Epithelial cell of esophagus (primary cell): ENCODE measurements at places on chromosomes 2 and 18.
A peak's percentile ranks its signal among the peaks of the same experiment; 100 is the strongest.

- DNase-seq, result no peak
These were observed 173.7 kb downstream of the DOK6 start for GRCh38 chr18:69574401-69574800.

- DNase-seq, result peak; percentile 90
These were observed 950.6 kb upstream of the LRATD1 start for GRCh38 chr2:13681936-13682335.

GRCh38 chr2:201362396-201362795 lies 5.3 kb upstream of the FLACC1 start:
- DNase-seq, result peak; percentile 33

GRCh38 chr2:200985799-200986198 lies 22.3 kb upstream of the ORC2 start:
- DNase-seq, result no peak

DNA sequence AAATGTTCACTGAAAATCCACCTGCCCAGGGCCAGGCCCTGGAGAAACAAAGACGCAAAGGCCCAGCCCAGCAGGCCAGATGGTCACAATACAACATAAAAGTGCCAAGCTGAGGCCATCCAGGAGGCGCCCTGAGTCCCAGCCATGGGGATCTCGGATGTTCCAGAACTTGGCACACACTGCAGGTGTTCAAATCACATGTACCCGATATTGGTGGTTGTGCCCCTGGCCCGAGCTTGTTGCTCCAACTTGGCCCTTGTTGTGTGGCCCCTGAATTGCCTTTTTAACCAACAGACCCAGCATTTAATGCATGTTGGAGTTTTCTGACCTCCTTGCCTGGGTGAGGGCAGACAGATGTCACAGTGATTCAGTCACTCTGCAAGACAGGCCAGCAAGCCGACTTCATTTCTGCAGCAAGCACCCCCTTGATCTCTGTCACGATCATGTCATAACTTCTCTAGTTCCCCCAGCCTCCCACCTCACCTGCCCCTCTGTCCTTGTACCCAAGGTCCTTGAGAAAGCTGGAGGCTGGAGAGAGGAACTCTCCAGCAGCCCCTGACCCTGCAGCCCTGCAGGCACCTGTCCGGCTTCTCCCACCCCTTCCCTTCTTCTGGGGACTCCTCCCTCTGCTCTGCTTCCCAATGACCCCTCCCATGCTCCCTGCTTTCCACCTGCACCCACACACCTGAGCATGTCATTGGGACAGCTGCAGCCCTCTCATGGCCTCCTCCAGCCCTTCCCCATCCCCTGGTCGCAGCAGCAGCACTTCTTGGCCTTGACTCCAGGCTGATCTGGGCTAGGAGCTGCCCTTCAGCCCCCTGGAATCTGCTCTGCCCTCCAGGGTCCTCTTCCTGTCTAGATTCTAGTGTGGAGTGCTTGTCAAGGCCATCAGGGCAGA lies 9.1 kb downstream of the NGEF start:
- DNase-seq, result no peak

- DNase-seq, result no peak
These were observed 285.3 kb downstream of the RAD51AP2 start for GRCh38 chr2:17232776-17233556.

DNA sequence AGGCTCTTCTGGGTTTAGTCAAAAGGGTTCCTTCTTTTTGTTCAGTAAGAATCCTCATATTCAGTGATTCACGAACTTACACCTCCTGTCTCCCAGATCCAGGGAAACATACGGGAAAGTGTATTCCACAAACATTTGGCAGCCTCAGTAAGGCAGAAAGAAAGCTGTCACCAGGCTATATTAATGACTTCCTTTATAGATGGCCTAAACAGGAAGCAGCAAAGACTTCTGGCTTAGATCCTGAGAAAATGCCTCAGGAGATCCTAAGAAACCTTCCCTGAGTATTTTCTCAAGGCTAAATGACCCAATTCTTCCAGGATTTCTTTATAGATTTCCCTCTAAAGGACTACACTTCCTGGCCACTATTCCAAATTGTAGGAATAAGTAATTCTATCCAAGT lies 1995.5 kb upstream of the CELF4 start:
- no peak for DNase-seq

GRCh38 chr2:239944694-239945551 lies 80.2 kb downstream of the NDUFA10 start:
- DNase-seq, result no peak

DNA sequence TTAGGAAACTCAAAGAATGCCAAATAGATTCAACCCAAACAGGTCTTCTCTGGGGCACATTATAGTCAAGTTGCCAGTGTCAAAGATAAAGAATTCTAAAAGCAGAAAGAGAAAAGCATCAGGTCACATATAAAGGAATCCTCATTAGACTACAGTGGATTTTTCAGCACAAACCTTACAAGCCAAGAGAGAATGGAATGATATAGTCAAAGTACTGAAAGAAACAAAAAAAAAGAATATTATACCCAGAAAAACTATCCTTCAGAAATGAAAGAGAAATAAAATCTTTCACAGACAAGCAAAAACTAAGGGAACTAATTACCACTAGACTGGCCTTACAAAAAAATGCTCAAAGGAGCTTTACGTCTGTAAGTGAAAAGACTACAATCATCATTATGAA lies 65.5 kb downstream of the TBR1 start:
- DNase-seq, result no peak

DNA sequence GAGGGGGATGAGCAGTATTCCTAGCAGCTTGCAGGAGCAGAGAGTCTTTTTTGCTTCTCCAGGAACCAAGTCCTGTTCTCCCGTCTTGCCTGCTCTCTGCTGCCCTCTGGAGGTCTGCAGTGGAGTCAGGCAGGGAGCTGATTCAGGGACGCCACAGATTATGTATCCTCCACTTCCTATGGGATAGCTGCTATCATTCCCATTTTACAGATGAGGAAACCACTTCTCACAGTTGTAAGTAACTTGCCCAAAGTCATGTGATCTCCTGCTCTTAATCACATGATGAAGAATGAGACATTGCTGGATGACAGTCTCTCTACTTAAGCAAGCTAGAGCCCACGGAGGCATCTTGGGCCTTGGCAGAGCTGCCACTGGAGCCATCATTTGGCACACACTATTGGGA lies 8.3 kb downstream of the SLC4A5 start:
- peak; percentile 77 for DNase-seq

DNA sequence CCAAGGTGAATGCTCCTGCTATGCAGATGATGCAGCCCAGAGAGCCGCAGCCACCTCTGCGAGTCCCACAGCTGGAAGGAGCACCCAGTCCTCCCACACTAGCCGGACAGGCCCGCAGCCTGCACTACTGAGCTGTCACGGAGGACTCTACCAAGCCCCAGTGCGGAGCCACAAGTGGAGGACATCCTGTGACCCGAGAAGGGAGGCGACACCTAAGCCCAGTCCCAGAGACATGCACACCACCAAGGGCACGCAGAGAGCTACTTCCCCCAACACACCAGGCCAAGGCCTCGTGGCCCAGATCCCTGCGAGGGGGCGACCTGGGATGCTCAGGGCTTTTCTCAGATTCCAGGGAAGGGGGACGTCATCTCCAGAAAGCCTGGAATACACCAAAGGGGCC lies 12.9 kb downstream of the HS1BP3 start:
- DNase-seq, result no peak

GRCh38 chr2:11708106-11708505 lies 38.1 kb upstream of the NTSR2 start:
- DNase-seq, result no peak

DNA sequence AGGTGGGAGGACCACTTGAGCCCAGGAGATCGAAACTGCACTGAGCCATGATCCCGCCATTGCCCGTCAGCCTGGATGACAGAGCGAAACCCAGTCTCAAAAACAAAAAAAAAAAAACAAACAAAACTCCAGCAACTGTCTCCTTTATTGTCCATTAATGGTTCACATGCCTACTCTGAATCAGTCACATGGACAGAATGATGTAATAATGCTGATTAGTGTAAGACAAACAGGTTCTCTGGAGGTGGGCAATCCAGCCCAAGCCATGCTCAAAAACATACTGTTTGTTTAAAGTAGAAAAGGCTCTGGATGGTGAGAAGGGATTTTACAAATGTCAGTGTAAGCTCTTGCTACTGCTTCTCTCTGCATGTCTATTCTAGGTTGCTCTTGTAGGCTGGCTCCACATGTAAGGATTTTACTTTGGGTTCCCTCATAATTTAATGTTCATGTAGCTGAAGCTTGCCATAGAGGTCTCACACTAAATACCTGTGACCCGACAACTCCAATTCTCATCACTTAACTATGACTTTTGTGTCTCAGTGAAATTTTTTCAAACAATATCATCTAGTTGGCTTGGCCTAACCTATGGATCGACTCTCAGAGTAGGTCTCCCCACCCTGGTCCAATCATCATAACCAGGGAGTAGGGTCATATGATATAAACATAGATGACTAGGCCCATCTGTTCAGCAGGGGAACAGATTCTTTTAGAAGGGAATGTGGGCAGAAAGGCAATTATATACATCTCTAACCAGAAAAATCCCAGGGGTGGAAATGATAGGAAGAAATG lies 83.9 kb upstream of the SLC39A10 start:
- DNase-seq, result peak; percentile 27

DNA sequence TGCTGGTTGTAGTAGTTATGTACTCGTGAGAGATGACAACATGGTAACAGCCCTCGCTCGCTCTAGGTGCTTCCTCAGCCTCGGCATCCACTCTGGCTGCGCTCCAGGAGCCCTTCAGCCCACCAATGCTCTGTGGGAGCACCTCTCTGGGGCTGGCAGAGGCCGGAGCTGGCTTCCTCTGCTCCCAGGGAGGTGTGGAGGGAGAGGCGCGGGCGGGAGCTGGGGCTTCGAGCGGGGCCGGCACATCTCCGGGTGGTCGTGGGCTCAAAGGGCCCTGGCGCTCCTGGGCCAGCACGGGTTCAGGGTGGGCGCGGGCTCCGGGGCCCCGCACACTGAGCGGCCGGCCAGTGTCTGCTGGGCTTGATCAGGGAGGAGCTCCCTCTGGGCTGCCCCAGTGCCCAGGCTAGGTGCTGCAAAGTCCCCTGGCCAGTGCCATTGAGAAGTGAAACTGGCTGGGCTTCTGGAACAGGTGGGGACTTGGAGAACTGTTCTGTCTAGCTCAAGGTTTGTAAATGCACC lies 1012.1 kb downstream of the CNTNAP5 start:
- no peak for DNase-seq

DNA sequence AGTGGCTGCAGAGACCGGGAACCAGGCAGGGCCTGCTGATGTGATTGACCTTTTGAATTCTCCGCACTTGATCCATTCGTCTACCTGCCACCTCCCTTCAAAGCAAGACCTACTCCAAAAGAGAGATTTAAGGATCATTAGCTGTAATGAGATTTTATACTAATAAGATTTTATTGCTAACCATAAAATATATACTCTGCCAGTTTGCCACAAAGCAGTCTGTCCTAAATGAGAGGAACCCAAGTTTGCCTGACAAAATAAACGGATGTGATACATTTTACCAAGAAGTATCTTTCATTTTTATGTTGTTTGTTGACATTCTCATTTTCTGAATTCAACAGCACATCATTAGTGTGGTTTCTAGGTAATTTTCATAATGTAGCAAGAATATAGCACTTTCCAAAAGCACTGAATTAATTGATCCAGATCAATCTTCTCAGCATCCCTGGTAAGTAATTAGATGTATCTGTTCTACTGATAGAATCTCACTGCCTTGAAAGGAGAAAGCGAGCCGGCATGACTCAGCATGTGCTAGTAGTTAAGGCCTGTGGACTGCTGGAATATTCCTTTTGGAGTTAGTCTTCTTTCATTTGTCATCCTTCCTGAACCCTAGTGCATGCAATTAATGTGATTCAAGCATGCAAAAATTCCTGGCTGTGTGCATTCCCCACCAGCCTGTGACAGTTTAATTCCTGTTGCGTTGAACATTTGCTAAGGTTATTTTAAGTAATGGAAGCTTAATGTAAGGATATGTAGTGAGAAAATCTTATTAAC lies 128.5 kb downstream of the ARL6IP6 start:
- DNase-seq, result peak; percentile 6

DNA sequence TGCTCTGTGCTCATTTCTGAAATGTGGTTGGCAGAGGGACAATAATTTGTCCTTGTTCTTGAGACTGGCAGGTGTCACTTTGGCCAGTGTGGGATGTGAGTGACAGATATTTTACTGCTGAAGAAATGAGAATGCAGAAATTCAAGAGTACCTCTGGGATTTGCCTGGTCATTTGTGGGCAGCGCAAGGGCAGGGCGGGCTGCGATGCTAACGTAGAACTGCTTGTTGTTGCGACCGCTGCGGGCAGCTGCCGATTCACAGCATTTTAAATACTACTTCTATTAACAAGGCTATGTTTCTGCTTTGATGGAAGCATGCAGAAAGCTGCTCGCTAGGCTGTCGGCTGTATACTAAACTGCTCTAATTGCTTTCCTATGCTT lies 268.6 kb downstream of the FIGN start:
- DNase-seq, result no peak

- no peak for DNase-seq
These were observed 238.2 kb downstream of the OSR1 start for GRCh38 chr2:19120181-19120580.

DNA sequence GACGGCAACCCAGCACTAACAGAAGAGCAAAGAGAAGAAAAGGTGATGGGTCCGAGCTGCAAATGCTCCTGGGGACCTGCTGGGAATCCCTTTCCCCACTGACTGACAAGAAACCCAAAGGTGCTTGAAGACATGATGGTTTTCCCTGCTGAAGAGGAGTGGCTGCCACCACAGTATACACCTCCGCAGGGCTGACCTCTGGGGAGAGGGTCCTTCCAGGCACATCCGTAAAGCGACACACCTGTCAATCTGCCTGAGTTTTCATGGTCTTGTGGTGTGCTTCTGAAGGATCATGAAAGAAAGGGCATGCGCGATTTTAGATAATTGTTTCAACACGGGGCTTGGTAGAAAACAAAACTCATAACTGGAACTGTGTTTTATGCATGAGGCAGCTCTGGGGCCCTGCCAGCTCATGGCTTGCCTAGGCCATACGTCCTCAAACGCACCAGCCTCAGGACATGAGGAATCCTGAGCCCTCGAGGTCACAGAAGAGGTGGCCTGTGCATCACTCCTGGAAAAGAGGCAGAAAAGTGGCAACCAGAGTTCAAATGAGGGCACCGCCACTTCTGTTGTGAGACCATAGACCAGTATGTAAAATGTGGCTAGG lies 51.8 kb downstream of the SERTAD2 start:
- DNase-seq, result no peak

GRCh38 chr2:41410011-41410410 lies 637.8 kb upstream of the PKDCC start:
- DNase-seq, result no peak

DNA sequence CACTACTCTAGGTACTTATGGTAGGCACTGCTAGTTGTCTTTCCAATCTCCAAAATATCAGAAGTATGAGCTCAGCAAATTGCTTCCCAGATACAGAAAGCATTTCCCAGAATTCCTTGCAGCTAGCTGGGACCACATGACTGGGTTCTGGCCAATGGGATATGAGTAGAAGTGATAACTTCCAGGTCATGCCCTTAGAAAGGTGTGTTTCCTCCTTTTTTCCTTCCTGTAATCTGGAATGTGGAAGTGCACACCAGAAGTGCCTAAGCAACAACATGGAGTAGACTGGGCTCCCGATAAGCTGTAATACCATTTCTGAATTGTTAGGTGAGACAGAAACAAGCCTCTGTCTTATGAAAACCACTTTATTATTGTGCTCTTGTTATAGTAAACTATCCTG lies 279.8 kb downstream of the ZNF385B start:
- DNase-seq, result no peak

- no peak for DNase-seq
These were observed 33.1 kb upstream of the PELI1 start for GRCh38 chr2:64177315-64177714.

GRCh38 chr2:98180456-98180855 lies 93.5 kb downstream of the VWA3B start:
- peak; percentile 88 for DNase-seq

- DNase-seq, result no peak
These were observed 130.5 kb downstream of the ZNF516 start for GRCh38 chr18:76364282-76365259.

GRCh38 chr2:33909945-33910695 lies 311.0 kb upstream of the FAM98A start:
- DNase-seq, result no peak
